ENCODE measurements at places on chromosomes 13 and 19. TPM values are rescaled to one million over a fixed set of nuclear protein-coding genes. Genes with fewer than 3 reads are reported as not detected.

Gene KLK3
- total RNA-seq = not detected

Gene OR7A5
- total RNA-seq = 0.67 TPM

Gene ZNF615
- 21.1 TPM for total RNA-seq

Gene FGF14
- not detected for total RNA-seq

DNA sequence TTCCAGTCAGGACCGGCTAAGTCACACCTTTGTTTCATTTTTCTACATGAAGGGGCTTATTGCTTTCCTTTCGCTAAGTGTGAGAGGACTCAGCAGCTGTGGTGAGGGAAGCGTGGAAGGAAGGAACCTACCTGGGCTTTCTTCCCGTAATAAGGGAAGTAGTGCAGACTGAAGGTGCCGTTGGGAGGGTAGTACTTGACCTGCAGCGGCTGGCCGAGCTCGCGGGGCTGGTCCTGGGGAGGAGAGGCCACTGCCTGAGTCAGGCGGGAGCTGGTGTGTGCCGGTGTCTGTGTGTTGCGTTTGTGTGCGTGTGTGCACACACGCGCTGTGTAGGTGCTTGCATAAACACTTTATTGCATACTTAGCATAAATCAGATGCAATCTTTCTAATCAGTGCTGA lies 7.7 kb downstream of the ATP4B start:
- DNase-seq = no peak

DNA sequence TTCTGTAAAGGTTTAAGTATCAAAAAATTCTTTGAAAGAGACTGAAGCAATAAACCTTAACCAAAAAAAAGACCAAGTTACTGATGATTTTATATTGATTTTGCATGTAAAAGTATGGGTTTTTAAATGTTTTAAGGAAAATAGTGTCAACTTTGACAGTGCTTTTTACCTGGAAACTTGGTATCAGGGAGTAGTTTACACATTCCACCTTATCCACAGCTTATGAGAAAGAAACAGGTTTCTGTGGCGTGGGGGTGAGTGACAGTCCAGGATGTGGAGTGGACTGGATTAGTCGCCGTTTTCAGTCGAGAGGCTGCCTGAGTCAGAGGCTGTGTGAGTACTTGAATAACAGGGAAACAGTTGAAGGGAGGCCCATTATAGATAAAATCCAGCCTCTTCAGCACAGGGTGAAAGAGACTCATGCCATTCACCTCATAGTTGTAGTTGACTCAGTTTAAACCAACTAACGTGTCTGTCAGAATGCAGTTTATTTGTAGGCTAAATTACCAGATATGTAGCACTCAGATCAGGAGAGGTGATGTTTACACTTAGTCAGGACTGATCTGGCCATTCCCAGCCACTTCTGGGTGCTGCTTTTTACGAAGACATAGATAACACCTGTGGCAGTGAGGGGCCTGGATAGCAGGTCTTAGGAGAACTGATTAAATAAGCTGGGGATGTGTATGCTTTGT lies 595 bp upstream of the GPR183 start:
- peak; percentile 64 for DNase-seq

All from myocyte (in vitro differentiated cells).